Fibroblast of skin of left quadriceps (primary cell): ENCODE measurements at places on chromosomes 5 and 9.

GRCh38 chr5:128631771-128632170 is 93.7 kb upstream of the FBN2 start:
- no peak for DNase-seq

- no peak for DNase-seq
Measured at GRCh38 chr9:107409581-107410389, 79.8 kb downstream of the KLF4 start.

DNA sequence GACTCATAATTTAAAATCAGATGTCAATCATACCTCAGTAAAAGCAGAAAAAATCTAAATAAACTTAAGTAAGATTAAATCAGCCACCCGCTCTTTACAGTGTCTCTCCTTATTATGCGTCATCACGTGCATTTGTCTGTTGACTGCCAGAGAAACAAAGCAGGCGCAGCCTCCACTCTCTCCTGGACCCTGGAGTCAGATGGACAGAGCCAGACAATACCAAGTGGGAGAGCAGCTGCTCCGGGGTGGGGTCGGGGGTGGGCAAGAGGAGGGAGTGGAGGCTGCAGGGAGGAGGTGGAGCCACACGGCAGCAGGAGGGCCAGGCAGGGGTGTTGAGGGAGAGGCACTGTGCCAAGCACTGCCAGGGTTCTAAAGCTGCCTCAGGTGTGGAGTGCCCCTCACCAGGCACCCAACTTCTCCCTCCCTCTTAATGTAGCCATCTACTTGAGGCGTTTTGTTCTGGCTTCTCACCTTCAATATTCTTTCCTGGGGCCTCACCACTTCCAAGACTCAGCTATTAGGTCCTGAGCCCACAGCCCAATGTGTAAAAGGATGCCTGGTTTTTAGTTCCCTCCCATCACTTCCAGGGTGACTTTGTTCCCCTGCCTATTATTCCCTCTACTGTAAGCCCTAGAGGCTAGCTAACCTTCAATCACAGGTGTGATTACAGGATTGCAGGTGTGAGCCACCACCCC is 96.3 kb downstream of the GLDC start:
- no peak for DNase-seq

DNA sequence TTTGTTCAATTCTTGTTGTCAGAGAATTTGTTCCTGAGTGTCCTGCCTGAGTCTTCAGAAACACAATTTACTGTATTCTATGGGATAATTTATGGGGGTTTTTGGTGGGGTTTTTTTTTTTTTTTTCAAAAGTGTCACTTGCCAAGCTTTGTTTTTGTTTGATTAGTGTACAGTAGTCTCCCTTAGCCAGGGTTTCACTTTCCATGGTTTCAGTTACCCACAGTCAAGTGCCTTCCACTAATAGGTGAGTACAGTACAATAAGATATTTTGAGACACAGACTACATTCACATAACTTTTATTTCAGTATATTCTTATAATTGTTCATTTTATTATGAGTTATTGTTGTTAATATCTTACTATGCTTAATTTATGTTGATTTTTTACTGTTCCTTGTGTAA is 25.0 kb upstream of the AUH start:
- no peak for DNase-seq

DNA sequence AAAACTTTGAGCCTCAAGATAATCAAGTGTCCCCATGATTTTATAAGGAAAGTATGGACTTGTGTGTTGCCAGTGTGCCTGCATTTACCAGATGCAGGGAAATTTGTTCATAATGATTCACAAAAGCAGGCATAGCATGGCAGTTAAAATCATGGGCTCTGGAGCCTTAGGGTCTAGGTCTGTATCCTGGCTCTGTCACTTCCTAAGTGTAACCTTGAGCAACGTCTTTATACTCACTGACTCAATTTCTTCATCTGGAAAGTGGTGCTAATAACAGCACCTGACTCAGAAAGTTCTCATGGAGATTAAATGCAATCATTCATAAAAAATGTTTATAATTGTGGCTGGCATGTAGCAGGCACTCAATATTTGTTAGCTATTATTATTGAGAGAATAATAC is 234.9 kb downstream of the SAXO1 start:
- no peak for DNase-seq

GRCh38 chr9:118630931-118631595 is 738.2 kb downstream of the BRINP1 start:
- DNase-seq, result no peak

DNA sequence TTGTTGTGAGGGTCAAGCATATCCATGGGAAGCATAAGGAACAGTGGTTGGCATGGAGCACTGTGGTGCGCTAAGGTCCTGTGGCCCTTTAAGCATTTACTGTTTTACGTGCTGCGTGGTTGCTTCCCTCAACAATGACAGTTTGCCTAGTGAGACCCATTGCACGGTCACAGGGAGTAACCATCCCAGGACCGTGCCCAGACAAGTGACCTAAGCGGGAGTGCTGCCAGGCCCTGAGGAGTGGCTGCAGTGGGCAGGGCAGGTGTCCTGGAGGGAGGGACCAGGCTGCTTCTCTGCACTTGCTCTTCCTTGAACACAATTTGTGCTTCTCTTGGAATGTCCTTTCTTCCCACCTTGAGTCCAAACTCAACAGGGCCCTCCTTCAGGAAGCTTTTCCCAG is 64.6 kb downstream of the RGS3 start:
- no peak for DNase-seq

- peak; percentile 7 for DNase-seq
Measured at GRCh38 chr9:2725898-2726649, 8.8 kb downstream of the KCNV2 start.

DNA sequence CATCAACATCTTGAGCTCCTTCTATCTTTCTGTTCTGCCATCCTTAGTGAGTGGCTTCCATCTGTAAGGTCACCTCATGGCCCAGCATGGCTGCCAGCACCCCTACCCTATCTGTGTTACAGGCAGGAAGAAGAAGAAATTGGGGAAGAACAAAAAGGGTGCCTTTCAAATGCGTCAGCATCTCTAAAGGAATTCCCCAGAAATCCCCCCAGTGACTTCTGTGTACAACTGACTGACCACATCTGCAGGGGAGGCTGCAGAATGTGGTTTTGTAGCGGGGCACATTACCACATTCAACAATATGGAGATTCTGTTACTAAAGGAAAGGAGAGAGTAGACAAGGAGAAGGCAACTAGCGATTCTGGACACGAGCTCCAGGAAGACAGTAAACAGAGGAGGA is 40.1 kb downstream of the ALG2 start:
- DNase-seq, result peak; percentile 27

GRCh38 chr5:170154297-170154696 is 48.6 kb downstream of the FOXI1 start:
- DNase-seq, result no peak

GRCh38 chr9:135482015-135482754 is 2.6 kb downstream of the PPP1R26 start:
- no peak for DNase-seq

GRCh38 chr9:79574781-79575180 is 3.0 kb downstream of the TLE4 start:
- no peak for DNase-seq

GRCh38 chr9:87529671-87530070 is 32.0 kb downstream of the DAPK1 start:
- DNase-seq, result no peak
